ENCODE measurements at places on chromosomes 7 and 10.

DNA sequence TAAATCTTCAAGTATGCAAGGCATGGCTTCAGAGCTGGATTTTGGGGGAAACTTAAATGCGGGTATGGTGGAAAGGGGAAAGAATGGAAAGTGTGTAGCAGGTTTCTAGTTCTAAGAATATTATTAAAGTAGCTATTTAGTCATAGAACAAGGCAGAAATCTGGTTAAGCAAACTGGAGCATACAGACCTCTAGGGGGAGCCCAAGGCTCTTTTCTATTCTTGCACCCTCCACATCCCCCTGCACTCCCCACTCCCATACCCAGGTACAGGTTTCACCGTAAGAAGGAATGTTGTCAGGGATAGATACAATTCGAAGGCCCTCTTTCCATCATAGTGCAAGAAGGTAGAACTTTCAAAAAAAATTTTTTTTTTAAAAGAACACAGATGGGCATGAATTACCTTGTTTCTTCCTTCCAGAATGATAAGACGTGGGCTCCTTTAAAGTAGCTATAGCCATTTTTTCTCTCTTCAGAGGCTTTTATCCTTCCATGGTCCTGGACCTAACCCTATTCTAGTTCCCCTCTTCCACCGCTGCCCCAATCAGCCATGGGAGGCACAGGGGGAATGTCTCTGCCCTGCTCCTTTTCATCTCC lies 41.5 kb upstream of the SMIM30 start:
- DNase-seq: no peak

GRCh38 chr7:157429680-157430224 lies 92.9 kb downstream of the DNAJB6 start:
- no peak for DNase-seq

DNA sequence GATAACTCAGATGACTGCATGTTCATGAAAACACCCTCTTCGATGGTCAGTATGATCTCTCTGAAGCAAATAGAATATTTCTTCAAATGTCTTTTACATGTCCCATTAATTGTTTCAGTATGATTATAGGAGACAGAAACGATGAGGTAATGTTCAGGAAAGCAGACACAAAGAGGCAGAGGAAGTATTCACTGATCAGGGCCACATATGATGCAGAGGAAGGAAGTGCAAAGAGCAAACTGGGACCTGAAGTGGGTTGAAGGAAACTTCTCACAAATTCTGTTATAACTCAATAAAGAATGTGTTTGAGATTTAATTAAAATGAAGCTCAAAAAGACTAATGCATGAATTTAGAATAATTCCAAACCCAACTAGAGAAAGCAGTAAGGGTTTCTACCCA lies 70.5 kb downstream of the TES start:
- no peak for DNase-seq

DNA sequence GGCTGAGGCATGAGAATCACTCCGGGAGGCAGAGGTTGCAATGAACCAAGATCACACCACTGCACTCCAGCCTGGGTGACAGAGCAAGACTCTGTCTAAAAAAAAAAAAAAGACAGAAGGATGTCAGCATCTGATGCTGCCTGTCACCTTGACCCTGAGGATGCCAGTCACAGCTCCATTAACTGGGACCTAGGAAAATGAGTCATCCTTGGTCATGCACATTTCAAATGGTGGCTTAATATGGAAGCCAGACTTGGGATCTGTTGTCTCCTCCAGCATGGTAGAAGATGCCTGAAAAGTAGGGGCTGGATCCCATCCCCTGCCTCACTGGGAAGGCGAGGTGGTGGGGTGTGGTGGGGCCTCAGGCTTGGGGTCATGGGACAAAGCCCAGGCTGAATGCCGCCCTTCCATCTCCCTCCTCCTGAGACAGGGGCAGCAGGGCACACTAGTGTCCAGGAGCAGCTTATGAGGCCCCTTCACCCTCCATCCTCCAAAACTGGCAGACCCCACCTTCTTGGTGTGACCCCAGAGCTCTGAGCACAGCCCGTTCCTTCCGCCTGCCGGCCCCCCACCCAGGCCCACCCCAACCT lies 1.3 kb downstream of the NOS3 start:
- no peak for DNase-seq

DNA sequence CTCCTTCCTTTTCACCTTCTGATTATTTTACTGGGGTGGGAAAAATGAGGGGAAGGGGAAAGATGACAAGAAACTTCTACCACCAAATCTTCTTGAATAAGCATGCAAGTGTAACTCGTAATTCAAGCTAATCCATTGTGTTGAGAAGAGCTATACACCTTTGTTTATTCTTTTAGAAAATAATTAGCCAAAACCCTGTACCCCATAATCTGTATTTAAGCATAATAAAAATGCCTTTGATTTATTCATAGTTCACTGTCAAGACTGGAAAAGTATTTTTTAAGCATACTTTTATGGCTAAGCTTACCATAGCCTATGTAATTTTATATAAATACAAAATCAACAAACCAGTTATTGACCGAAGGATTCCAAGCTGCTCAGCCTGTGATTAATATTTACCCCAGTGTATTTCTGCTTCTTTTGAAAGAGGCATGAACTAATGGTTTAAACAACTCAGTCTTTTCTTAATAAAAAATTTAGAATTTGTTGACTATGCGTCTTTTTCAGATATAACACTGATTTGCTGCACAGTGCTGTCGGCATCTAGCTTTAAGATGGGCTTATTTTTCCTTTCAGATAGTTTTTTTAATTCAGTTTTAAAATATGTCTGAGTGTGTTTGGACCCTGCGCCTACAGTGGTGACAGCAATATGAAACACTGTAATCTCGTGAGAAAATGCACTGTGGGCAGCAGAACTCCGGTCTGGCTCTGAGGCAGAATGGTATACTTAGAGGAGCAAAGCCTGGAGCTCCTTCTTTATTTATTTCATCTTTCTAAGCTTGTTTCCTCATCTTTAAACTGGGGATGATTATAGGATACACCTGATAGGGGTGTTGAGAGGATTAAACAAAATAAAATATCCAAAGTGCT lies 238.8 kb upstream of the LRGUK start:
- DNase-seq: no peak

DNA sequence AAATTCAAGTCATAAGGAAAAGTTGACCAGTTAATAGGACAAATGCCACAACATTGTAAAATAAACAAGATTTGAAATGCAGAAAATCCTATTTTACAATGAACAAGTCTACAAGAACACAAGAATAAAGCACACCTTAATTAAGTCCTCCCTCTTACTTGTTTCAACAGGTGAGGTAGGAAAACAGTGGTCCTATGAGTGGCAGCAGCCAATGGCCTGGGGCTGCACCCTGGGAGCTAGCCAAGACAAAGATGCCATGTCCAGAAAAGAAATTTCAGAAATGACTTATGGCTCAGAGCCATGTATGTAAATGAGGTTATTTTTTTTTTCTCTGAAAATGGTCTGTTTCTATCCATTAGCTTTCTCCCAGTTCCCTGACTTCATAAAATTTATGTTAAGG lies 14.3 kb downstream of the KLLN start:
- no peak for DNase-seq

DNA sequence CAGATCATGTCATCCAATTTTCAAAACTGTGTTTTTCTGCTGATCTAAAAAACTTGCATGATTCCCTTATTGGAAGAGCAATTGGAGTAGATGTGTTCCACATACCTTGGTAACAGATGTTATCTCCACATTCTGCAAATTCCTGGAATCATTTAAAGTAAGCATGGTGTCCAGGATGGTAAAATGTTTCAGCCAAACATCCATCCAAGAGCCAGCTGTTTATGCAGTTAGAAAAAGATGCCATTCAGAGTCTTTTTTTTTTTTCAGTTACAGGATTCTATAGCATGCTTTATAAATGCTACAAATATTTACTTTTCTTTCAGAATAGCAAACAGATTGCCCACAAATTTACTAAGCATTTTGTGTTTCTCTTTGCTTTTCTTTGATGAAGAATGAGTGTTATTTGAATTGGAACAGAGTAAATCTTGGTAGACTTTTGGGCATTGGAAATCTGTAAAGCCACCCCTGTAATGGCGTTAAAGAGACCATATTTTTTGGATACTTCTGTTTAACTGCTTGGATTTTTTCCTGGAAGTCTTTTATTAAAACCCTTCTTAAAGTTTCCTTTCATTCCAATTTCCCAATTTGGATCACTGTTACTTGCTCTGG lies 149.8 kb downstream of the GNAT3 start:
- no peak for DNase-seq

DNA sequence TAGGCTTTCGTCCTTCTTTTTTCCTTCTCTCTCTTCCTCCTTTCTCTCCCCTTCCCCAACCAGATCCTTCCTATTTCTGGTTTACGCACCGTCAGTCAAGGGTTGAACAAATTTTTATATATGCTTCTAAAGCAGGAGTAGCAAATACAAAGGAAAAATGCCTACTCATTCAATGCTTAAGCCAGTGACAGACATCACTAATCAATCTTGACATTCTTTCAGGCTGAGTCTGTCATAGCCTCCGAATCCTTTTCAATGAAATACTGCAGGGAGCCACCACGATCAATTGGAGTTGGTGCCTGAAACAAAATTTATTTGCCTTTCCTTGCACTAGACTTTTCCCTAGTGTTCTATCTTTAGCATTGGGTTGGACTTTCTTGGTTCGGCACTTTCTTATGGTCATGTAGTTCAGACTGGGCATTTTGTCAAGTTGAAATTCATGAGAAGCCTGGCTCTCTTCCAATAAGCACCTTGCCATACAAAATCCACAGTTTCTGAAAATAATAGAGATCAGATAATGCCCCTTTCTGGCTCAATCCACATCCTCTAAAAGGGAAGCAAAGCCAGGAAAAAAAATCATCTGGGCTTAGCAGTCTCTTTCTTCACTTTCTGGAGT lies 239.5 kb upstream of the PLXNA4 start:
- no peak for DNase-seq

DNA sequence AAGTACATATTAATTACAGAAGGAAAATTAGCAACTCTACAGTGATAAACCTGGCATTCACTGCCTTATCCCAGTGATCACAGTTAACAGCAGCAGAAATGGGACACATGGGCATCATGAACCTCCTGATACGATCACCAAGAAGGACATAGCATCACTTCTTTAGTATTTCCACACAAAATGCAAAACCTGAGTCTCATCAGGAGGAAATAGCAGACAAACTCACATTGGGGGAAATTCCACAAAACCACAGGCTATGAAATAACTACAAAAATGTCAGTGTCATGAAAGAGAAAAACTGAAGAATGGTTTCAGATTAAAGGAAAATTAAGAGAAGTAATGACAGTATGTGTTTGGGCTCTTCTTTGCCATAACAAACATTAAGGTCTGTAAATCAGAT lies 12.0 kb upstream of the PURB start:
- DNase-seq: no peak

DNA sequence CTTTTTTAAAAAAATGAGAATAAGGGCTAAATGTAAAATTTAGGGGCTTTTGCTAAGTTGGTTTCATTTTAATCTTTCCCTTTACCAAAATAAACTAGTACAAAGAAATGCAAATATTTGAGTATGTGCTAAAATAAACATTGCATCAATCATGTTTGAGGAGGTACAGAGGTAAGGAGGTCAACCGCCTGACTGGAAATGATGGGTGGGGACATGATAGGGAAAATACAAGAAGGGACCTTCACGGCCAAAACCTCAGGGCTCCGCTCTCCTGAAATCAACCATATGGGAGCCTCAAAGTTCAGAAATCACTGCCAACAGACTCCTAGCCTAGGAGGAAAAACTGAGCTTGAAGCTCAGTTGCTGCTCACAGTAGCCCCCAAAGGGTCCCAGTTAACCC lies 207.6 kb downstream of the AHR start:
- no peak for DNase-seq

DNA sequence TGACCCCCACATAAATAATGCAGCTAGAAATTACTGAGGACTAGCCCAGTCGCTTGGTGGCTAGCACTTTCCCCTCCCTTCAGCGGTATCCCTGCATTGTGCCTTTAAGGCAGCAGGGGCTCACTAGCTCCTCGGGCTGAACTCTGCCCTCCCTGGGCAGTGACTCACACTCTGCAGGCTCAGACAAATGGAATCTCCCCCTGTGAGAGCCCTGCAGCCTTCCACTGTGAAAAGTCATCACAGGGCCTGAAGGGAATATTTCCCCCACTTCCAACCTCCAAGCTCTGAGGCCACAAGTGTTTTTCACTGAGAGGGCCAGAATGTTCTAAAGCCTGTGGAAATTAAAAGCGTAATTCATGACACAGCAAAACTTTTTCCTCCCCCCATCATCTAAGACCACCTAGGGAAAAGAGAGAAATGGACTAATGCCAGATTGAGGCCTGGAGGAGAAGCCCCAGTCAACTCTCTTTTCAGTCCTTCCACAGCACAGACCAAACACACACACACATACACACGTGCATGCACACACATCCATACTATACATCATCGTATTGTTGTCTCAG lies 93.6 kb upstream of the COL1A2 start:
- no peak for DNase-seq

DNA sequence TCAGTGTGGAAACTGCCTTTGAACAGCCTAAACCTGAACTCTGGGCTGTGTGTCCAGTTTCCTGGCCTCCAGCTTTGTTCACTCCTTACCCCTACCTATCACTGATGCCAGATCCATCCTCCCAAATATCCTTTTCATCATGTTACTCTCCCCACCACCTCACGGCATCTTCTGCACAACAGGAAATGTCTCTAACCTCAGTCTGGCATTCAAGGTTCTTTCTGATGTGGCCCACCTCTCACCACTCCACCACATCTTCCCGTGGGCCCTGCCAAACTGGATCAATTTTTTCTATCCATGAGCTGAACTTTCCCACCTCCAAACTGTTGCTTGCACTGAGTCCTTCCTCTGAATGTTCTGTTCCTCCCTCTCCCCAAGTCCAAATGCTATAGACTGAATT lies 35.8 kb upstream of the MAP3K8 start:
- DNase-seq: no peak

DNA sequence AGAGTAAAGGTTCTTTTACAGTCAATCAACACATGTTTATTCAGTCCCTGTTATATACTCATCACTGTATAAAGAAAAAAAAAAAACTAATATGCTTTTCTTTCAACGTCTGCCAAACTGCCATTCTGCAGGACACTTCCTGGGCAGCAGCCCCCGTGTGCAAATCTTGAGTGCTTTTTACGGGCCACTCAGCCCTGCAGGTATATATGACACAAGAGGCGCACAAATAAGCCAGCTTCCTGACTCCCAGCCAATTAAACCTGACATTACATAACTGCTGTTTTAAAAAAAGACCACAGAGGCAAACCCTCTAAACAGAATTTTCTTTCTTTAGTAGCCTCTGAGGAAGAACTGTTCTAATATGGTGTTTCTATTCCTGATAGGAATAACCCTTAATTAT lies 263.0 kb upstream of the NEBL start:
- DNase-seq: no peak

DNA sequence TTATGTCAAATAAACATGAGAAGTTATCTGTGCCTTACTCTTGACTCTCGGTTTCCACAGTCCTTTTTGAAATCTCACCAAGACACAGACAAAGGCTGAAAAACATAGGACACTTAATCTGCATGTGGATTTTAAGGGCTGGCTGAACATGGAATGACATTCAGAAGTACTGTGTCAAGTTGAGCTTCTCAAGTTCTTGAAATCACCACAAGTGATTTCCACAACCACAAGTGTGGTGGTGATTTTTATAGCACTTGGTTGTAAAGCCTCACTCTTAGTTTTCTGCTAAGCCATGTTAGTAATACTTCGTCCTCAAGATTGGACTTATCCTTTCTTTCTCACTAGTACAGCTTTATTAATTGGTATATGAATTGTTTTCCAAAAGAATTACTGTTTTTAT lies 29.6 kb downstream of the FOXP2 start:
- DNase-seq: no peak

GRCh38 chr10:62021128-62021665 lies 119.7 kb downstream of the ARID5B start:
- no peak for DNase-seq

GRCh38 chr10:128499956-128500355 lies 373.7 kb upstream of the MKI67 start:
- DNase-seq: no peak

Measured in cerebellar nuclear complex (tissue), 1 donor.